Hematopoietic multipotent progenitor cell (in vitro differentiated cells): ENCODE measurements at places on chromosomes 5 and 9.

DNA sequence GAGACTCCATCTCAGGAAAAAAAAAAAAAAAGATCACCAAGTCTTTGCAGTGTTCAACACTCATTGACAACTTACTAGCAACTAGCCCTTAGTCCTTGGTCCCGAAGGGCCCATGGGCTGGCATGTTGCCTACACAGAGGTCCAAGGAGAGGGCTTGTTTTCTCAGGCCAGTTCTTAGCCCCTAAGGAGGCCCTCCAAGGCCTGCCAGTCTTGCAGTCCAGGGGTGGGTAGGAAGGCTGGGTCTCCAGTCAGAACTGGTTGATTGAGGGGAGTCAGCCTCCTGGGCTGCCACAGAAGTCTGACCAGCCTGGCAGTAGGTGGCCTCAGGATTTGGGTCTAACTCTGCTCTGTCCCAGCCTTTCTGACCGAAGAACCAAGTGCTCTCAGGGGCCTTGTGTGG, 32.7 kb downstream of the IER5L start:
- DNase-seq: no peak

DNA sequence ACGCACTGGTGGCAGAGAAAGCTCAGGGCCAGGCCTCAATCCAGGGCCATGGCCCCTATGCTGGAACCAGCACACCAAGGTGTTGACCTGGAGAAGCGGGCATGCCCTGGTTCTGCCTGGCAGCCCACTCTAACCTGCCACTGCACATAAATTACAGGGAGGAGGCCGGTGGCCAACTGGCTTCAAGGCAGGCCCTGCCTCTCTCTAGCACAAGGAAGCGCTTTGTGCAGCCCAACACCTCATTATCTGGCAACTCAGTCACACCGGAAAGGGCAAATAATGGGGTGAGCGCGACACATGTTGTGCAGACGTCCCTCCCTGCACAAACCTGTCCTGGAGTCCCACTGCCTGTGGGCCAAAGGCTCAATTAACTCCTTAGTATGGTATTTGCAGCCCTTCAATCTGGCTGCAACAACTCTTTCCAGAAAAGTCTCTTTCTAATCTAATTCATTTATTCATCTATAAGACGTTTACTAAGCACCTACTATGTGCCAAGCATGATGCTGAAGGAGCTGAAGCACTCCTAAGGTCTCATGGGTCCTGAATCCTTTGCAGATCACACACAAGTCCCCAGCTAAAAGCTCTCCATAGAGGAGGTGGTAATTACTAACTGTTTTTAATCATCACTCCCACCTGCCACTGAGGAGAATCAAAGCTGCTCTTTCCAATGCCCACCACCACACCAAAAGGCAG, 24.9 kb downstream of the SHB start:
- no peak for DNase-seq

GRCh38 chr9:16460696-16461095, 409.8 kb downstream of the BNC2 start:
- DNase-seq: no peak

DNA sequence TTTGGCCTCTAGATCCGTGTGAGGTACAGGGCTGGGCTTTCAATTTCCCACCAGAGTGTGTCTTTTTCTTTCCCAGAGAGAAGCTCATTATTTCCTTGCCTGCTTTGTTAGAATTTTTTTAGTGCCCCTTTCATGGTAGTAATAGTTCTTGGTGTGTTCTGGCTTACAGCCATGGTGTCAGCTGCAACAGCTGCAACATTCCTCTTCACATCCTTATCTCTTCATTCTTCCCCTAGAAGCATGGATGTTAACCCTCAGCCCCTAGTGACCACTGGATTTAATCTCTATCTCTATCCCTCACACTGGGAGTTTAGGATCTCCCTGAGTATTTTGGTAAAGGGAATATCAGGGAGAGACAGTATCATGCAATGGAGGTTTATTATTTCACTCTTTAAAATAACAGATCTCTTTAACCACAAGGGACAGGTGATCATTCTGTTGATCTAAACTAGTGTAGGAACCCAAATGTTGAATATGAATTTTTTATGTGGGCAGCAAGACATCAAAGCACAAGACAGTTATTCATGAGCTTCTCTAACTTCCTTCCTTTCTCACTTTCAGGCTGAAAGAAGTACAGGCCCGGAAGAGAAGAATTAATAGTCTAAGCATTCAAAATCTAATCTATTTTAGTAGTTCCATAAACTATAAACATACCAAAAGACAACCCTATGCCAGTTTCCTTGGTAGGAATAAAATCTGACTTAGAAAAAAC, 160.2 kb downstream of the FAM170A start:
- no peak for DNase-seq

GRCh38 chr5:127602481-127602880, 46.4 kb upstream of the CTXN3 start:
- no peak for DNase-seq

DNA sequence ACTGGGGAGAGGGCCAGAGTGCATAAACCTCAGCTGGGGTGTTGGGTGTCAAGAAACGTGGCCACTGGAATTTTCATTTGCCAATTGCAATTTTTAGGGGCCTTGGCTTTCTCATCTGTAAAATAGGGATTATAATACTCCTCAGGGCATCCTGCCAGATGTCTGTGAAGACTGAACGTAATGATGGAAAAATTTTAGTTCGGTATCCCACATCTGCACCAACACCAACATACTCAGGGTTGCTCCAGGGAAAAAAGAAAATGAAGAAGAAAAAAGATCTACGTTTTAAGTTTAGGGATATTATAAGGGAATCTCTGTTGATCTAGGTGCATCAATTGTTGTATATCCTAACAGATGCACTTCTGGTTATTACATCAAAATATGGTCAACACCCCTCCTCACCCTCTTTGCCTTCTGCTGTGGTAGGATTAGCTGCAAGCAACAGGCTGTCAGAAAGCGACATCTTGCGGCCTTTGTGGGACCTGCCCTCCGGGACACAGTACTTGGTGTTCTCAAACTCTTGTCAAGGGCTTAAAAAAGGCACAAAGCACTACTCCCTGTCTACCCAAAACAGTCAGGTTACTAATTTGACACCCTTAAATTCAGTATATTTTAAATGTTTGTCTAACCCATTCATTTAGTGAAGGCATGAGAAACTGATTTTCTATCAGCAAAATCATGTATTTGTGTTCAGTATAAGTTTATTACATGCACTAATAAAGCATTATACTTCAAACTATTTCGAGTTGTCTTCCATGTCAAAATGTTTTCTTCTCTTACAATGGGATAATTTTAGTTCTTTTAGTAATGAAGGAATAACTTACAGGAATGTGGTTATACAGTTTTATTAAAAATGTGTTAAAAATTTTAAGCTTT, 8.3 kb upstream of the TBC1D2 start:
- DNase-seq: peak; percentile 54

DNA sequence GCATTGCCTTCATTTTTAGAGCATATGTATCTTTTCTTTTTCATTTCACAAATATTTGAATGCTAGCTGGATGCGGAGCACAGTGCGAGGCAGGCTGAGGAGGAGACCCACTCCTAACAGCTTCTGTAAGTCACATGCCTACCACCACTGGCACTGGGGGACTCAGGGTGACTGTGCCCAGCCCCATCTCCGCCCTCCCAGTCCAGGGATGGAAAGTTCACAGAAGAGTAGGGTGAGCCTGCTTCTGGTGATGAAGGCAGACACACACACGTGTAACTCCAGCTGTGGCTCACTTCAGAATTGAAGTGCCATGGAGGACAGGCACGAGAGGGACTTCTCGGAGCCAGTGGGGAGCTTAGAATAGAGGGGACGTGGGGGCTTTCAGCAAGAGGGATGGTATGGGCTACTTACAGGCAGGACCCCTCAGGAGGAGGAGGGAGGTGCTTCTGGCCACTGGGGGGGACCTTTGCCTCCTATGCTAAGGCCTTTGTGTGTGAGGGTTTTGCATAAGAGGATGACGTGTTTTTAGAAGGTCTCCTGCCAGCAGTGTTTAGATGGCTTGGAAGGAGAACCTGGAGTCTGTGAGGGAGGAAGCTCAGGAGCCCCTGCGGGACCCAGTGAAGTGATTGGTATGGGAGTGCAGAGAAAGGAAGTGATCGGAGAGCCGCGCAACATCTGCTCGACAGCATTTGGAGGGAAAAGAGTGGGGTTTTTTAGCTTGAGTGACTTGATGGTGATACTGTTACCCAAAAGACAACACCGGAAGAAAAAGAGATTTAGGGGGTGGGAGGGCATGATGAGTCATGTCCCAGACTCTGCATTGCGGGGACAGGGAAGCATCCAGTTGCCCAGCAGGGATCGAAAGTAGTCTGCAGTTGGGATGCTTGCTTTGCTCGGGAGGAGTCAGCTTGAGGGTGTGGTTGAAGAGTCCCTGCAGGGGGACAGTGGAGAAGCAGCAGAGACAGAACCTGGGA, 163.5 kb upstream of the OTULINL start:
- DNase-seq: no peak
